H1 (cell line): ENCODE measurements at places on chromosomes 16 and 17. TPM values are rescaled to one million over a fixed set of nuclear protein-coding genes. Genes with fewer than 3 reads are reported as not detected.
A peak's percentile ranks its signal among the peaks of the same experiment; 100 is the strongest.

Gene MEFV
- total RNA-seq = not detected in 2 replicates

Gene KRTAP3-2
- not detected in 2 replicates for total RNA-seq

Gene KRT27
- total RNA-seq = not detected in 2 replicates

Gene LRRC36
- total RNA-seq = 0.44 TPM in 1 of 2 replicates, not detected in the other

Gene OR1F1
- 0.48 and 0.52 TPM in 2 replicates for total RNA-seq

Gene ATP2C2
- 2.8 and 3.6 TPM in 2 replicates for total RNA-seq

Gene HEATR9
- not detected in 2 replicates for total RNA-seq

Gene BICDL2
- total RNA-seq = 14.3 and 15.9 TPM in 2 replicates

Gene KRTAP4-6
- total RNA-seq = not detected in 2 replicates

DNA sequence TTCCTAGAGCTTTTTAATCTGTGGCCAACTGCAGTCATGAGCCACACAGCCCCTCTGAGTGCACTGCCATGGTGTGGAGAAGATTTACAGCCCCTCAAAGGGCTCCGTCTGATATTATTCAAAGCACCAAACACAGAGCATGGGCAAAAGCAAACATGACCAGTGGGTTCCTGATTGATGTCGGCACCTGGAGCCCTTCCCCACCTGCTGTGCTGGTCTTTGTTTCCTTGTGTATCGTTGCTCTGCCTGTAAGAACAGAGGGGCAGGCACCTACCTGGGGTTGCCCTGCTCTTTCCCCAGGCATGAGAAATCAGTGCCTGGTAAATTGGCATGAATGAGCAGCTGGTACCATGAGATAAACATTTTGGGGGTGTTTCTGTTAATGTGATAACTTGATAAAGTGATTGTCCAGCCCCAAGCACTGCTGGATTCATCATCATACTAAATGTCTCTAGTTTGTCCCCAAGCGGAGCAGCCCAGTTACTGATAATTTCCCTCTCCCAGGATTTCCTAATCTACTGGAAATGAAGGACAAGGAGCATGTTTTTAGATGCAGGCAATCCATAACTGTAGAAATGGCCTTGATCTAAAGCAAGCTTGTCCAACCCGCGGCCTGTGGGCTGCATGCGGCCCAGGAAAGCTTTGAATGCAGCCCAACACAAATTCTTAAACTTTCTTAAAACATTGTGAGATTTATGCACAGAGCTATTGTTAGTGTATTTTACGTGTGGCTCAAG, 5.0 kb upstream of the SPIRE2 start:
- H3K4me1 ChIP-seq = peaks cover 11% of the 10 kb centered on the region
- no peak overlapping the region for H3K27ac ChIP-seq
- no peak for DNase-seq
- H3K27me3 ChIP-seq = no peaks in the 10 kb centered on the region
- H3K36me3 ChIP-seq = no peaks in the 10 kb centered on the region

DNA sequence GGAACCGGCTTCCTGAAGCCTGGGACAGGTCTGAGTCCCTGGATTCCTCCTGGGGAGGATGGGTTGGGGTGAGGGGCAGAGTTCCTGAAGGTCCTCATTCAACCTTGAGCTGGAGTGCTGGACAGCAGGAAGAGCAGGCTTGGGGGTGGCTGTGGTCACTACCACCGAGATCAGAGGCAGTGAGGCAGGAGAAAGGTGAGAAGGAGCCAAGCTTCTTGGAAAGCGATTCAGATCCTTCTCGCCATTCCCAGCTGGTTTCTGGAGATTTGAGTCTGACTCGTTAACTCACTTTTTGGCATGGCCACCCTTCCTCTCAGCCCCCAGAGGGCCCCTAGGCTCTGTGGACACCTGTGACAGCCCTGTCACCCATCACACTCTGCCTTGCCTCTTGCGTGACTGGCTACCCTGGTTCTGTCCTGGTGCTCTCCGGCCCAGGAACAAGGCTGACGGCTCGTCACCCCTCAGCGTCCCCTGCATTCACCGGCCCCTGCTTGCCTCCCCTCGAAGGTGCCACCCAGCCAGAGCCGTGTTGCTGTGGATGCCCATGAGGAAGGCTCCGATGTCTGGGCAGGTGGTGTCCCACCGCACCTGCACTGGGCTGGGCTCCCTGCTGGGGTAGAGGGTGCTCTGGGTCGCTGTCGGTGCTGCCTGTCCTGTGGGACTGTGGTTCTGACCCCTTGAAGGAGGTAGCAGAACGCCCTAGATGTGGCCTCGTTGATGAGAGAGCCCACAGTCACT, 9.7 kb upstream of the TIMP2 start:
- no peaks in the 10 kb centered on the region for H3K36me3 ChIP-seq
- H3K27me3 ChIP-seq = no peaks in the 10 kb centered on the region
- peaks cover 4% of the 10 kb centered on the region; the same call in 1 of the 2 replicates for H3K4me1 ChIP-seq
- DNase-seq = no peak
- H3K27ac ChIP-seq = no peak overlapping the region
- no peak overlapping the region for H3K4me3 ChIP-seq

- DNase-seq = no peak
- no peak overlapping the region for H3K27ac ChIP-seq
- H3K4me3 ChIP-seq = no peak overlapping the region
- no peaks in the 10 kb centered on the region for H3K36me3 ChIP-seq
- no peaks in the 10 kb centered on the region for H3K4me1 ChIP-seq
Measured at GRCh38 chr16:19994466-19995170, 79.1 kb downstream of the GPR139 start.

GRCh38 chr16:2919511-2920255, 8.0 kb downstream of the FLYWCH1 start:
- no peaks in the 10 kb centered on the region for H3K4me1 ChIP-seq
- H3K36me3 ChIP-seq = no peaks in the 10 kb centered on the region; the same call in 1 of the 2 replicates
- H3K27ac ChIP-seq = no peak overlapping the region
- no peak overlapping the region for H3K4me3 ChIP-seq
- no peak for DNase-seq

GRCh38 chr16:78946556-78946955, 654.0 kb downstream of the MAF start:
- H3K4me3 ChIP-seq = no peak overlapping the region
- H3K36me3 ChIP-seq = no peaks in the 10 kb centered on the region
- no peaks in the 10 kb centered on the region for H3K4me1 ChIP-seq
- no peak for DNase-seq
- no peak overlapping the region for H3K27ac ChIP-seq
- no peaks in the 10 kb centered on the region for H3K27me3 ChIP-seq

- no peaks in the 10 kb centered on the region for H3K4me1 ChIP-seq
- H3K36me3 ChIP-seq = no peaks in the 10 kb centered on the region
- H3K27me3 ChIP-seq = no peaks in the 10 kb centered on the region
- H3K27ac ChIP-seq = no peak overlapping the region
- no peak for DNase-seq
Measured at GRCh38 chr17:69655902-69656301, 241.4 kb downstream of the MAP2K6 start.

GRCh38 chr17:10126616-10127501, 71.5 kb downstream of the GAS7 start:
- no peak for DNase-seq
- H3K4me1 ChIP-seq = peaks cover 11% of the 10 kb centered on the region
- H3K27ac ChIP-seq = no peak overlapping the region

- no peak overlapping the region for H3K4me3 ChIP-seq
- H3K36me3 ChIP-seq = no peaks in the 10 kb centered on the region
- no peak for DNase-seq
- H3K27me3 ChIP-seq = peaks cover 2% of the 10 kb centered on the region; the same call in 1 of the 2 replicates
Measured at GRCh38 chr17:66949501-66949900, 15.0 kb upstream of the CACNG4 start.

- no peaks in the 10 kb centered on the region for H3K27me3 ChIP-seq
- no peaks in the 10 kb centered on the region for H3K36me3 ChIP-seq
- peak overlapping the region; percentile 18; the same call in 1 of the 2 replicates for H3K27ac ChIP-seq
- no peak for DNase-seq
- peak overlapping the region; percentile 2; the same call in 1 of the 2 replicates for H3K4me3 ChIP-seq
Measured at GRCh38 chr17:726271-726919, 6.0 kb upstream of the TLCD3A start.

DNA sequence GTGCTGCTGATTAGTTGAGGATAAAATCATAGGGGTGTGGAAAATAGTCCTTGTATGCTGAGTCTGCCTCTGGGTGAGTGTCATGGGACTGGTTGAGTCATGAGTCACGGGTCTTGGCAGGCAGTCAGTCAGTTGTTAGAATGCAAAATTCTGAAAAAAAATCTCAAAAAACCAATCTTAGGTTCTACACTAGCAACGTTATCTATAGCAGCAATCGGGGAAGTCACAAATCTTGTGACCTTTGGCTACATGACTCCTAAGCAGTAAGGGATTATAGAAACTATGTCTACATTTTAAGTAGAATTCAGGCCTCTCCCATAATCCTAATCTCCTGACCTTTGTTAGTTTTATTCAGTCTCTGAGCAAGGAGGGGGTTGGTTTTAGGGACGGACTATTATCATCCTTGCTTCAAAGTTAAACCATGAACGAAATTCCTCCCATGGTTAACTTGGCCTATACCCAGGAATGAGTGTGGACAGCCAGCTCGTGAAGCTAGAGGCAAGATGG, 18.0 kb upstream of the PMFBP1 start:
- no peaks in the 10 kb centered on the region; the same call in 1 of the 2 replicates for H3K4me1 ChIP-seq
- no peak overlapping the region for H3K27ac ChIP-seq
- no peak for DNase-seq
- no peaks in the 10 kb centered on the region for H3K27me3 ChIP-seq
- H3K36me3 ChIP-seq = no peaks in the 10 kb centered on the region

- H3K4me3 ChIP-seq = no peak overlapping the region
- DNase-seq = peak; percentile 53
- no peaks in the 10 kb centered on the region for H3K36me3 ChIP-seq
- no peaks in the 10 kb centered on the region for H3K27me3 ChIP-seq
- no peak overlapping the region for H3K27ac ChIP-seq
Measured at GRCh38 chr16:52265446-52265861, 281.5 kb downstream of the TOX3 start.

DNA sequence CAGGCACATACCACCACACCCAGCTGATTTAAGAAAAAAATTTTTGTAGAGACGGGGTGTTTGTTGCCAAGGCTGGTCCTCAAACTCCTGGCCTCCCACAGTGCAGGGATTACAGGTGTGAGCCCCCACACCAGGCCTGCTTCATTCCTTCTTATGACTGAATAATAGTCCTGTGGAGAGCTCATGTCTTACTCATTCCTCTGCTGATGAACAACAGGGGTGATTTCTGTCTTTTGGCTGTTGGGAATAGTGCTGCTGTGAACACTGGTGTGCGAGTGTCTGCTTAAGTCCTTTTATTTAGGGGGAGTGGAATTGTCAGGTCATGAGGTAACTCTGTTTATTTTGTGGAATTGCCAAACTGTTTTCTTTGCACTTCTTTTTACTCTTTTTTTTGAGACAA, 2.7 kb upstream of the CTRB1 start:
- no peaks in the 10 kb centered on the region for H3K4me1 ChIP-seq
- H3K27me3 ChIP-seq = no peaks in the 10 kb centered on the region
- no peak overlapping the region for H3K27ac ChIP-seq
- no peak overlapping the region for H3K4me3 ChIP-seq

DNA sequence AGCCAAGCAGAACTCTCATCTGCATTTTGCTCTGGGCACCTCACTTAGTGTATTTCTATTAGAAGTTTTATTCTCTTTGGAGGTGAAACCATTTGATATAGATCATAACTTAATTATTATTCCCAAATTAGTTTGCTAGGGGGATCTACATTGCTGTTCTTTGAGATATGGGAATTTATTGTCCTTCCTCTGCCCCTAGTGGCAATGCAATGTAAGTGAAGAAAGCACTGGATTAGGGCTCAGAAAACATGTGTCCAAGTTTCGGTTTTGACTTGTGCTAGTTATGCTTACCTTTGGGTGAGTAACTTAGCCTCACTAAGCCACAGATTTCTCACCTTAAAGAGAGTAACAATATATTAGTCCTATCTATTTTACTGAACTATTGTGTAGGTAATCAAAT, 2.9 kb downstream of the KRT39 start:
- H3K4me1 ChIP-seq = no peaks in the 10 kb centered on the region
- H3K4me3 ChIP-seq = no peak overlapping the region
- no peaks in the 10 kb centered on the region for H3K27me3 ChIP-seq
- DNase-seq = no peak

DNA sequence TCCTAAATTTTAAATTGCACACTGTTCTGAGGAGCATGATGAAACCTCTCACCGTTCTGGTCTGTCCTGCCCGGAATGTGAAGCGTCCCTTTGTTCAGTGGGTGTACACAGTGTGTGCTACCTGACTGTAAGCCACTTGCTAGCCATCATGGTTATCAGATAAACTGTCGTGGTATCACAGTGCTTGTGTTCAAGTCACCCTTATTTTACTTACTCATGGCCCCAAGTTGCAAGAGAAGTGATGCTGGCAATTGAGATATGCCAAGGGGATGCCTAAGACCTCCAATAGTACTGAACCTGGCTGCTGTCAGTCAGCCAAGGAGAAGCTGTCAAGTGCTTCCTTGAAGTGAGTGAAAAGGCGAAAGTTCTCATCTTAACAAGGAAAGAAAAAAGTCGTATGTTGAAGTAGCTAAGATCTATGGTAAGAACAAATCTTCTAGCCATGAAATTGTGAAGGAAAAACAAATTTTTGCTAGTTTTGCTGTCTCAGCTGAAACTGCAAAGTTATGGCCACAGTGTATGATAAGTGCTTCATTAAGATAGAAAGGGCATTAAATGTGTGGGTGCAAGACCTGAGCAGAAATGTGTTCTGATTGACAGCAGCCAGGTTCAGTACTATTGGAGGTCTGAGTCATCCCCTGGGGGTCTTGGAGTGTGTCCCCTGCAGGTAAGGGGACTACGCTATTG, 5.8 kb downstream of the PIK3R6 start:
- no peak overlapping the region for H3K4me3 ChIP-seq
- no peaks in the 10 kb centered on the region for H3K27me3 ChIP-seq
- no peak overlapping the region for H3K27ac ChIP-seq
